Adrenal gland (tissue), 19 donors: ENCODE measurements at places on chromosomes 4 and X. TPM values are rescaled to one million over a fixed set of nuclear protein-coding genes. Genes with fewer than 3 reads are reported as not detected.

The GYPE gene
- total RNA-seq, result 1.0 TPM

The DMRTC1 gene
- total RNA-seq, result 0.18 TPM

The PF4V1 gene
- total RNA-seq, result not detected

The ZNF711 gene
- 19.2 TPM for total RNA-seq

The LIMCH1 gene
- total RNA-seq, result 206 TPM

DNA sequence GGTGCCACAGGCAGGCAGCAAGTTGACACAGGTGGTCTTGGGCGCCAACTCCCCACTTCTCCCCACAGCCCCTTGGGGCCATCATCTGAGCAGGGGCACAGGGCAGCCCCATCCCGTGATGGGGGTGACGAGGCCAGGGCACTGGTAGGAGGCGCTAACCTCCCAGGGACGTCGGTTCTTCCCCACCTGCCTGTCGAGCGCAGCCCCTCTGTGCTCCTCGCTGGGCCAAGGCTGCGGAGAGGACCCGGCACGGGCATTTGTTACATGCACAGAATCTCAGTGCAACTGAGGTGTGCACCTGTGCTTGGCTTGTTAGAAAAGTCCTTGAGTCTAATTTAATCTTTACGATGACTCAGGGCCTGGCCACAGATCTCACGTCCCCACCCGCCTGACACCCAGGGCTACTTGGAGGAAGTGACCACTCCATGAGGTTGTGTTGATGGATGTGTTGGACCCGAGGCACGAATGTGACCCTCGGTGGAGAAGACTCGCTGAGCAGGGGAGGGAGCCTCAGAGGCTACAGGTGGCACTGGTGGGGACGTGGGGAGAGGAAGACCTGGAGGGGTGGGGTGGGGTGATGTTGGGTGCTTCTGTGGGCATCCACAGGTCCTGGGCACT is 3.1 kb upstream of the SH3TC1 start:
- peak; percentile 60 for DNase-seq

DNA sequence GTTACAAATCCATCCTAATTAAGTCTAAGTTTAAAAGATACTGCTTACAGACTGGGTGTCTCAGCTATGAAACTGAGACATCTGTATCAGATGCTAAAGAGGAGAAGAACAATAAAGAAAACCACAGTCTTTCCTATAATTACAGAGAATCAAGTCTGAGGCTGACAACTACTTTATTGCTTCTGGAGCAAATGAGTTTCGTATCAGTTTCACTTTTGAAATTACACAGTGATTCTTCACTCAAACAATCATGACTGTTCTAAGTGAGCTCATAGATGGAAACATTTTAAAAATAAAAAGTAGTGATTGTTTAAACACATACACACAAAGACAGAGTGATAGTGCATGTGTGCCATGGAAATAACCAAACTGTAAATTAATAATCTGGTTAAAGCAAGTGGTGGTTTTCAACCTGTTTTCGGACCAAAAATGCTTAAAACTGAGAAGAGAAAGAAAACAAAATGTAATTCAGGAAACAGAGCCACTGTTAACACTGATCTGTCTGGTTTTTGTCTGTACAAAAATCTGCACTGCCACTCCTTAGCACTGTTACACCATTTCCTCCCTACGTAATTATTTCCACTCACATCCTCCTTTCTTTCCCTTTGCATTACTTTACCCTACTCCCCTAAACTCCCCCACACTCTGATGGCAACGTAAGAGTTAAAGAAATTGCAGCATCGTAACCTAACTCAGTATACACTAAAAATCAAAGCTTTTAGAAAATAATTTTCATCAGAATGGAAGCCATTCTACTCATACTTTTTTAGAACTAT is 12.5 kb downstream of the RFC1 start:
- no peak for DNase-seq

DNA sequence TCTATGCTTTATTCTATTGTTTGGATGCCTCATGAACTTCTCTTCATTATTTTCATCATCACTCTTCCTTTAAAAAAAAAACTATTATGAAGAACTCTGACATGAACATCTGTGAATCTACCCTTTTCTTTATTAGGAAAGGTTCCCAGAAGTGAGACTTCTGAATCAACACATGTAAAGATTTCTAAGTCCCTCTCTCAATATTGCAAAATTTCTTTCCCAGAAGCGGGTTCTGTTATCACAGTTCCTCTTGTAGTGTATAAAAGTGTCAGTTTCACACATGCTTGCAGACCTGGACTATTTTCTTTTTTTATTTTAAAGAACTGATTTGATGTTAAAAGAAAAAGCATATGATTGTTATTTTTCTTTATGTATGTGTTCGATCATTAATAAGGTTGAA is 330.8 kb upstream of the KLF3 start:
- no peak for DNase-seq

GRCh38 chrX:136714626-136715599 is 65.8 kb downstream of the ARHGEF6 start:
- DNase-seq, result no peak

- DNase-seq, result no peak
Measured at GRCh38 chr4:154908168-154908567, 127.1 kb downstream of the RBM46 start.

DNA sequence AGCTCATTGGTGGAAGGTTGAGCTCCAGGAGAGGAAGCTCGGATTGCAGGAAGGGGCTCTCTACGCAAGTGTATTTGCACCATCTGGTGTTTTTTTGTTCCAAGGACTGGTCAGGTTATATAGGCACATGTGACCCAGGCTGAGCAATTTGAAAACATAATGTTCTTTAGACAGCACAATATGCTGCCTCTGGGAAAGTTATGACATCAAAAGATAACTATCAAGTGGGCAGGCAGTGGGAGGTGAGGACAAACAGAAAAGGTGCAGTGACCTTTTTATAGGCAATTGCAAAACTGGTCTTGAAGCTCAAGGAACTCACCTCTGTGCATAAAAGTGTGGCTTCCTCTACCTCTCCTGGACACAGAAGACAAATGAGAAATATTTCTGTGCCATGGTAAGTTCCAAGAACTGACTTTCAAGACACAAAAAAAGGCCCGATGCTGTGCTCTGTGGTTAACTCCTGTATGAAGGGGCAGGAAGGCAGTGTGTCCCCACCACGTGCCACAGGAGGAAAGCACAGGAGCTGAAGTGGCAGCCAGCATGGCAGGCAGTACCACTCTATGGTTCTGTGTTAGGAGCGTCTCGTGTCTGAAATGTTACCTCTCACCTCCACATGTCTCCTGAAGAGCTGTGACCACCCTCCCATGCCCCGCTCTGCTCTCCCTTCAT is 128.6 kb downstream of the SHROOM3 start:
- DNase-seq, result no peak

DNA sequence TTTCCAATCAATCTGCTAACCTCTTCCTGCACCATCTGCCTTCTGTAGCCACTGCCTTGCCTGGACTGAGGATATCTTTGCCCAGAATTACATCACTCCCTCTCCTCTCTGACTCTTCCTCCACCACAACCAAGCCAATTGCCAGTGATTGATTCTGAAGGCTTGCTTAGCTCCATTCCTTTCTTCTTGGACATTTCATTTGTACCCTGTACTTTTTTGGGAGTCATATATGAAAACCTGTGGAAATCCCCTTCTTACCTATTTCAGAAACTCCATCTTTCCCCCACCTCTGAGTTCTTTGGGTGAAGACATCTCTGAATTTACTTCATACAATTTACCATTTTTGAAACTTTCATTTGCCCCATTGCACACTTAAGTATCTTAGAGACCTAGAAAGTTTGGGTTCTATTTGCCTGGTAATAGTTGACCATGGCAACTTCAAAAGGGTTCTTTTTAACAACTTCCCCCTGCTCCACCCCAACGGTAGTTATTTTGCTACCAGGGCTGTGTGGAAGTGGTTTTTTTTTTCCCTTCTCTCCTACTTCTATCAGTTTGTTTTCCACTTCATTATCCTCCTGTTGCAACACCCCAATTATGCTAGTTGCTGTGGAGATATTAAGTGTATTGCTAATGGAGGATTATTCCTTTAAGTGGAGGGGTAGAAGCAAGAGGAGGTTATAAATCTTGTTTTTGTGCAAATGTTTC is 14.3 kb downstream of the SGMS2 start:
- no peak for DNase-seq

DNA sequence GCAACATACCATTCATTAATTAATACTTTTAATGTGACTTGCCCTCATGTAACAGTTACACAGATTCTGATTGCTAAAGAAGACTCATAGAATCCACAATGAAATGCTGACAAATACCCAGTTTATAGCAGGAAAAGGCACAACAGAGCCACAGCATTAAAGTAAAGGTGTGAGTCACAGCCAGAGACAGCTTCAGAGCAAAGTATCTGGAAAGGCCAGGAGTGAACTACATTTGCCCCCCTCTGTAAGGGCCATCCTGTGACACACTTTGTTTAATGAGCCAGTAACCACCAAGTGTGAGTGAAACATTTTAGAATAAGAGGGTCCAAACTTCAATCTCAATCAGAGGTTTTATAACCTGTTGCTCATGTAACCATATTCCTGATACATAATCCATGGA is 133.8 kb upstream of the TACR3 start:
- DNase-seq, result no peak

The RAB9B gene
- 2.7 TPM for total RNA-seq

DNA sequence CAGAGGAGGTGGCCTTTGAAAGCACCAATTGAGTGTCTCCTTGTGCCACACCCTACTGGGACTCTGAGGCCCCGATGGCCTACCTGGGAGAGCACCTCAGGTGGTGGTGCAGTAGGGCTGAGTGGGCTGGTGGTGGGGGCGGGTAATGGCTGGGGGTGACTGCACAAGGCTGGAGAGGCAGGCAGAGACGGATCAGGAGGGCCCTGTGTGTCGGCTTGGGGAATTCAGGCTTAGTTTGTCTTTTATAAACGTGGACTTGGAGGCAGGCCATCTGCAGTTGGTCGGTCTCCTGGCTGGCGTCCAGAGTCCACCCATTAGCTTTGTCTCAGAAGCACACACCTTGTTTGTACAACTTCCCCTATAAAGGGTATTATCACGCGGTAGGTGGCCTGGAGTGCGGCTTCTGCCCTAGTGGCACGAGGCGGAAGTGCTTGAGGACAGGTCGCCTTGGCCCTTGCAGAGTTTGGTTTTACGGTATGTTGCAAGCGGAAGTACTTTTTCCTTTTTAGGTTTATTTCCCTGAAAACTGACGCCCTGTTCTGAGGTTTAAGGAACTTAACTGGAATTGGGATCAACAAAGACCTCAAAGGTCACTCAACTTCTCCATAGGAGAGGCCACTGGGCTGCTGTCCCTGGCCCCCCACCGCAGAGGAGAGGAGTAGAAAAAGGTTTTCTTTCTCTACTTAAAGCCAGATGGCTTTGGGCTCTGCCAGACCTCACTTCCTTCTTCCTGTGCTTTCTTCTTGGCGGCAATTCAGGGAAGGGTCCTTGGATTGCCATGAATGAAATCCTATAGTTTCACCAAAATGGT is 8.0 kb downstream of the TBC1D14 start:
- DNase-seq, result peak; percentile 77

DNA sequence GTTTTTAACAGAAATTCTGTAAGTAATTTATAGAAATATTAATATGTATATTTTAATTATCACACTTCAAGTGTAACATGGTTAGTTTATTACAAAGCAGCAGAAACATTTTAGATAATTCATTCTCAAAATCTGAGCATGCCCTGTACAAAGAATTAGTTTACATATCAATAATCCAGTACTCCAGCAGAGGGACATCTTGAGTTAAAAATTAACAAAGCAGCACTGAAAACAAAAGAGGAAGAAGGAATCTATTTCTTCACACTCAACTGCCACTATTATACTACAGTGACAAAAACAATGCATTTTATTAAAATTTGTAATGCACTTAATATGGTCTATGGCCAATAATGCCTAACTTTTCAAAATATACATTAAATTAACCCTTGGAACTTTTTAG is 179.1 kb upstream of the KLHL4 start:
- no peak for DNase-seq

The FOXR2 gene
- total RNA-seq, result not detected

- DNase-seq, result no peak
Measured at GRCh38 chr4:59698041-59698440, 1502.1 kb upstream of the ADGRL3 start.

GRCh38 chr4:140718241-140718952 is 37.8 kb downstream of the TBC1D9 start:
- DNase-seq, result no peak

The HMGN5 gene
- 4.6 TPM for total RNA-seq

GRCh38 chr4:86848732-86849619 is at the start of gene SLC10A6:
Gene SLC10A6, minus strand, starts transcription at chr4:86849384. Its CDS starts 269 bp downstream, at chr4:86849115.
- DNase-seq, result peak; percentile 15

The STEEP1 gene
- 19.5 TPM for total RNA-seq

DNA sequence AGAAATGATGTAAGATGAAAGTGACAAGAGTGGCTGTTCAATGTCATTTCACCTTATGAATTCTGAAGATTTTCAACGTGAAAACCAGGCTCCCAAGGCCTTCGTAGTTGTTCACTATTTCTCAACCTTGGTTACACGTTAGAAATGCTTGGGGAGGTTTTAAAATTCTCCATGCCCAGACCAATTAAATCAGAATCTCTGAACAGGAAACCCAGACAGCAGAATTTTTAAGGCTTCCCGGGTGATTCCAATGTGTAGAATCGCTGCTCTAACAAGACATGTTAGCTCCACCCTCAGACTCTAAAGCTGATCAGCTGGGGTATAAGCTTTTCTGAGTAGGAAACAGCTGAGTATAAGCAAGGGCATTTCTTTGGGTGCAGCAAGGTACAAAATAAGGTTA is 160.4 kb upstream of the TET2 start:
- no peak for DNase-seq

GRCh38 chr4:92235731-92236130 is 68.0 kb upstream of the GRID2 start:
- no peak for DNase-seq

The KIAA1210 gene
- 3.2 TPM for total RNA-seq

GRCh38 chrX:24372021-24372763 is 11.8 kb downstream of the SUPT20HL1 start:
- DNase-seq, result no peak

GRCh38 chr4:39066371-39066770 is 4.3 kb downstream of the KLHL5 start:
- DNase-seq, result no peak

The HSFX2 gene
- total RNA-seq, result not detected

GRCh38 chr4:137819964-137820383 is 287.7 kb upstream of the PCDH18 start:
- DNase-seq, result no peak

DNA sequence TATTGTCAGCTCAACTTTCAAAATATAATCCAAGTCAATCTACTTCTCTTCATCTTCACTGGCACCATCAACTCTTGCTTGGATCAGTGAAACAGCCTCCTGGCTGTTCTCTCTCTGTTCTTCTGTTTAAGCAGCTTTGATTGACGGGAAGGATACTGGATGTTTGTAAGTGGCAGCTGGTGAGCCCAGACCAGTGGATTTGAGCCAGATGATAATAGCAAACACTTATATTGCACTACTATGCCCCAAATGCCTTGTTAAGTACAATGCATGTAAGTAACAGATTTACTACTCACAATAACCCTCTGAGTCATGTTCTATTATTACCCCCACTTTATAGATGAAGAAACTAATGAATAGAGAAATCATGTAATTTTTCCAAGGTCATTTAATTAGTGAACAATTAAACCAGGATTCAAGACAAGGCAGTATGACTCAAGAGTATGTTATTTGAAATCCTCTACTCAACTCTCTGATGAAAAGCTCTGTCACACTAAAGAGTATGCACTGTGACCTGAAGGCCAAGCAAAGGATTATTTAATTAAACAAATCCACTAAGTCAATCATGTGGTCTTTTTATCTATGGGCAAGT is 44.8 kb downstream of the SPANXN3 start:
- DNase-seq, result no peak
